Choroid plexus epithelial cell (primary cell): ENCODE measurements at places on chromosomes 11 and 22.

GRCh38 chr11:6249770-6250555 is 9.7 kb upstream of the CCKBR start:
- DNase-seq: peak; percentile 68

DNA sequence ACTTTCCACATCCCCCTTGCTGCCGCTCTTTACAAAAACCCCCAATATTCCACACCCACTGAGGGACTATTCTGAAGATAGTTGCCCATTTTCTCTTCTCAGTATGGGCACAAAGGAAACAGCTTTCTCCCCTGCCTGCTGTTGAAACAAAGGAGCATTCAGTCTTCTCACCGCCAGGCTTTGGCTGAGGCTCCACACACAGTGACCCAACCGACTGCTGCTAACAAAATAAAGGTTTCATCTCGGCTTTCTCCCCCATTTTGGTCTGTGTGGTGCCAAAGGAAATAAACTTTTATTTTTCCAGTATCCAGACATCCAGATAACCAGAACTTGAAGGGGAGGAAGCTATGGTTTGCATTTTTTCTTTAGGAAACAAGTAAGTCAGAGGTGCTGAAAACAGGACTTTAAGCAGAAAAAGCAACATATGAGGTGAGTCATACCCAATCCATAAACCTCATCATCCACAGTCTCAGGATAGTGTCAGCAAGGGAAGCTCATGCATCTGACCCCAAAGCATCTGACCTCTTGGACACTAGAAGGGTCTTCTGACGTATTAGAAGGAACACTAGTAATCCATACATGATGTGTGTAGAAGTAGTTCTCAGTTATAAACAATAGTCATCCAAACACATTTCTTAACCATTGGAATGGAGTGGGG is 6.4 kb downstream of the CLMP start:
- peak; percentile 89 for DNase-seq

DNA sequence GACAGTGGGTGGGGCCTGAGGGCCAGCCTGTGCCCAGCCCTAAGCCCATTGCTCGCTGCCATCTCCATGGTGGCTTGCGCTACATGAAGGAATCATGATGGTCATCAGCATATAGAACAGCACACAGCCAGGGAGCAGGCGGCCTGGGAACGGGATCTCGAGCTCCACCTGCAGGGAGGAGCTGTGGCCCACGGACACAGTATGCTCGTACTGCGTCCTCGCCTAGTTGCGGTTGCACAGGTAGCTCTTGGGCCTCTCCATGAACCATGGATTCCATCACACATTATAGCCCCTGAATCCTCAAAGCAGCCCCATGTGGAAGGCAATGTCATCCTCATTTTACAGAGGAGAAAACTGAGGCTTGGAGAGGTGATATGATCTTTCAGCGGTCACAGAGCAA is 15.1 kb downstream of the SEC14L4 start:
- DNase-seq: peak; percentile 4

DNA sequence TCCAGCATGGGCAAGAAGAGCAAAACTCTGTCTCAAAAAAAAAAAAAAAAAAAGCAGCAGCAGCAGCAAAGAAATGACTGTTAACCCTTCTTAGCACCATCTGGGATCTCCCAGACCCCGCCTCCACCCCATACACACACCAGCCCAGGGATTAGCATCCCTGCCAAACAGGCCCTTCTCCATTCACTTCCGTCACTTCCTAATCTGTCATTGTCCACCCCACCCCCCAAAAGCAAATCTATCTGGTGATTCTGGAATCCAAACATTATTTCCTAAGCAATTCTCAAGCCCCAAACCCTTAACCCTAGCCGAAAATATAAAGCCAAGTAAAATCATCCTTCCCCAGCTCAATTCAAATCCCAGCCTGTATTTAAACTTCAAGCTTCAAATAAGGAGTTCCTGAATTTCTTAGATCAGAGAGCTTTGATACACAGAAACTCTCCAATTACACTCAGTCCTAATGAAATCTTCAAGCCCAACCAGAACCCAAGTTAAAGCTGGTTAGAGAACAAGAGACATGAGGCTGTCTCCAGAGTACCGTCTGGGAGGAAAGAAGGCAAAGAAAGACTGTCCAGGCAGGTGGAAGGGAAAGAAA is 6.0 kb upstream of the AHNAK start:
- DNase-seq: no peak

DNA sequence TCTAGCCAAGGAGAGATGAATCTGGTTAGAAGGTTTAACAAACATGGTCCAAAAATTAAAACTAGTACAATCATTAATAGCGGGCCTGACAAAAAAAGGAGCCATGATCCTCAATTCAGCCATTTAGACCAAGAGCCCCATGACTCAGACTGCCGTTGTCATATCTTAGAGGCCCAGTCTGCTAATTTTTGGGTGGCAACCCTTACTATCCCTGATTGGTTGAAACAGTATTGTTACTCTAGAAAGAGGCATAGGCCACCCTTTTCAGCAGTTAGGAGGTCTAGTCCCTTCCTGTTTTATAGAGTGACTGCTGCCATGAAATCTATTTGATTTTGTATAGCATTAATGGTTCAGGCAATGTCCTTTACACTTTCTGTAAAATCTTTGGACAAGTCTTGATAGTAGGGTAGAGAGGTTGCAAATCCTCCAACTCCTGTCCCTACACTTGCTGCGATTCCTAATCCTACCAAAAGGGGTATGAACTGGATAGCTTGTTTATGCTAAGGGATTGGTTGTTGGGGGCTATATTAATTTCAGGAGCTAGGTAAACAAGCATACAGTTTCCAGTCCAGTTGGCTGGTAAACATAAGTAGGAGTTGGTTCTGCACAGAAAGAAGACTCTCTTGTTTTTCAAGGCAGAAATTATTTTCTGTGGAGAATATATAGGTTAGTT is 1056.3 kb upstream of the CNTN5 start:
- no peak for DNase-seq

DNA sequence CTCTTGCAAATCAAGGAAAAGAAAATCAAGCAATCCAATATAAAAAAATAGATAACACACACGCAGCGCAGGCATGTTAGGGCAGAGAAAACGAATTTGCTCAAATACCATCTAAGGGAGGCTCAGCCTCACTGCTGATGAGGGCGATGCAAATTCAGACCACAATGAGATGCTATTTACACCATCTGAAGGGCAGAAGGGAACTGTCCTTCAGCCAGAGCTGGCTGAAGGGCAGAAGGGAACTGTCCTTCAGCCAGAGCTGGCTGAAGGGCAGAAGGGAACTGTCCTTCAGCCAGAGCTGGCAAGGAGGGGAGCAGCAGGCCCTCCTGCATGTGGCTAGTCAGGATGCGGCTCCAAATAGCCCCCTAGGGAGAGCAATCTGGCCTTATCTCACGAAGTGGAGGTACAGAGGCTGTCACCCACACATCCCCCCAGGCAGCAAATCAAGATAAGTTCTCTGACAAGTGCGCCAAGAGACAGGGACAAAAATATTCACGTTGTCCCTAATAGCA is 7.6 kb upstream of the SLC39A13 start:
- peak; percentile 34 for DNase-seq

GRCh38 chr11:134357545-134357839 is 25.7 kb downstream of the GLB1L2 start:
- DNase-seq: no peak

DNA sequence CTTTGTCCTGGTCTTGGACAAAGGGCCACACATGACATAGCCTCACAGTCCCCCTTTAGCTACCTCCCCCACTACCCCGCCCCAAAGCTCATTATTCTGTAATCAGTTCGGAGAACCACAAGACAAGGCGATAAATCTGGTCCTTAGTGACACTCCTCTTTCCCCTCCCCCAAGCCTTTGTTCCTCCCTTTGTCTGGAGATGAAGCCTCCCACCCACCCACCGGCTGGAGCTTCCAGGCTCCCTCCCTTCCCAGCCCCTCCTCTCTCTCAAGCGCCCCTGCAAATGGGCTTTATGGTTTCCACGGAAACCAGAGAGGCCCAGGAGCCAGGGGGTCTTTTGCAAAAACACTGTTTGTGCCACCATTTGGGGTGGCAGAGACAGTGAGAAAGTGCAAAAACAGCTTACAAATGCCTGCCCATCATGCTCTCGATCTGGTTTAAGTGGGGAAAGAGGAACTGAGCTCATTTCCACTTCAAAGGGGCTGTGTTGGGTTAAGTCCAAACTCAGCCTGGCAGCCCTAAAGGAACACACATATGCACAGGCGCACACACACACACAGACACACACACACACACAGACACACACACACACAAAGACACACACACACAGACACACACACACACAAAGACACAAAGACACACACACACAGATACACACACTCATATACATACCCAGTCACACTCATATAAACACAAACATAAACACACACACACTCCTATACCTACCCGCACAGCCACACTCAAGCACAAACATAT is 23.5 kb downstream of the APLNR start:
- DNase-seq: no peak

DNA sequence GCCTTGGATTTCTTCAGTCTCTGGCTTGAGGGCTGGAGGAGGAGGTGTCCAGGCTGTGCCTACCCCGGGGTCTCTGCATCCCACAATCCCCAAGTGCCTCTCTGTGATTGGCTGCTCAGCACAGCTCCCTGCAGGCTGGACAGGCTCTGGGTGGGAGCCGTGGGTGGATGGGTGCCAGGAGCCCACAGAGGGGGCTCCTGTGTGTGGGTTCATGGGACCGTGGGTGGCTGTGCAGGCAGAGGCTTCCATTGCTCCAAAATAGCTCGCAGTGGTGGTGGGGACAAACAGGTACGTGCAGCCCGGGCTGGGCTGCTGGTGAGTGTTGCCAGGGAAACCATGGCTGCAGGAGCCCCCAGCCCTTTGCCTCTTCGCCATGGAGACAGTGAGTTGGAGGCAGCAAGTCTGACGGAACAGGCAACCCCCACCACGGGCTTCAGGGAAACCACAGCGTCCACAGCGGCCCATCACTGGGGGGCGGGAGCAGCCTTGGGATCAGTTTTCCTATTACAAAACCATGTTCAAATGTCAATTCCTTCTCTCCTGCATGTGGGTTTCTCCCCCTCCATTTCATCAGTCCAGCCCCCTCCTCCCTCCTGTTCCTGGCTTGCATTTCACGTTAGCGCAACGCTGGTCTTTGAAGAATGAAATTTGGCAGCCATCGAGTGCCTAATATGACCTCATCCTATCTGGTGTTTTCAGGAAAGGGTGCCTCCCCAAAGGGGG is 155.2 kb downstream of the TRIM29 start:
- DNase-seq: no peak

DNA sequence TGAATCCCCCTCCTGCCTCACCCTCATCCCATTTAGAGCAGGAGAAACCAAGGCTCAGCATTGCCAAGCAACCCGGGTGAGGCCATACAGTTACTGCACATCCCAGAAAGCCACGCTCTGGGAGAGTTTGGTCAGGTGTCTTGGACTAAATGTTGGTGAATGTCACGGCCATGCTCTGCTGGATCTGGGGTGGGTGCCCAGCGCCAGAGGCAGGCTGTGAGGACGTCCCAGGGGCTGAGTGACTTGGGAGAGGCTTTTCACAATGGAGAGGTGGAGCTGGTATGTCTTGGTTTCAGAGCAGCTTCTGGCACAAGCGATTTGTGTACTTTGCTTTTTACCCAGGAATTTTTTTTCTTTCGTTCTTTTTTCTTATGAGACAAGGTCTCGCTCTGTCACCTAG is 6.6 kb downstream of the SERHL2 start:
- DNase-seq: no peak

GRCh38 chr11:87019613-87020271 is 18.0 kb upstream of the TMEM135 start:
- peak; percentile 12 for DNase-seq

GRCh38 chr11:109958131-109958820 is 134.9 kb upstream of the ZC3H12C start:
- no peak for DNase-seq

- DNase-seq: no peak
Observed at GRCh38 chr11:1196516-1197391, 26.1 kb upstream of the MUC5B start.

DNA sequence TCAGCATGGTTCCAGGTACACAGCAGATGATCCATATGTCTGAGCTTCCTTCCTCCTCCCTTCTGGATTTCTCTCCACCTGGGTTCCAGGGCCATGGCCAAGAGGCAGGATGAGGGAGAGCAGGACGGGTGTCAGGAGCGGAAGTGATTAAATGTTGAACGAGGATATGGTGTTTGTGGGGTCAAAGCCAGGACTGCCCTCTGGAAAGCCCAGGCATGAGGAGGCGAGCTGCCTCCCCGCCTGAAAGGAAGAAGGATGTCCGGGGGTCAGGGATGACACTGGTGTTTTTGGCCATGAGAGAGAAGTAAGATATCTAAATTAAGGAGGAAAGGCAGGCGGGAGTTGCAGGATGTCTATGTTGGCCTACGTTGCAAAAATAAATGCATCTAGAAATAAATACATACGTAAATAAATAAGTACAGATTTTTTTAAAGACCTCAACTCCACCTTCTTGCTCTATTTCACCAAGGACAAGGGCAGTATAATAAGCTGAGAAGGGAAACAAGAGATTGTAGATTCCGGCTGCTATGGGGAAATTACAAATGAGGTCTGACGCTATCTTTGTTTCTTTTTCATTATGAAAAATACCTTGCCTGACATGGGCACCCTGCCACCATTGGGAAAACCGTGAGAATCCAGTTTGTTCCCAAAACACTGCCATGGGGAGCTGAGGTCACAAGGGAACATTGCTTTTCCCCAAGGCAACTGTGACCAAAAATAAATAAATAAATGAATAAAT is 27.6 kb upstream of the LIPT2 start:
- no peak for DNase-seq

GRCh38 chr11:70826541-70827335 is 425.6 kb downstream of the SHANK2 start:
- DNase-seq: no peak

DNA sequence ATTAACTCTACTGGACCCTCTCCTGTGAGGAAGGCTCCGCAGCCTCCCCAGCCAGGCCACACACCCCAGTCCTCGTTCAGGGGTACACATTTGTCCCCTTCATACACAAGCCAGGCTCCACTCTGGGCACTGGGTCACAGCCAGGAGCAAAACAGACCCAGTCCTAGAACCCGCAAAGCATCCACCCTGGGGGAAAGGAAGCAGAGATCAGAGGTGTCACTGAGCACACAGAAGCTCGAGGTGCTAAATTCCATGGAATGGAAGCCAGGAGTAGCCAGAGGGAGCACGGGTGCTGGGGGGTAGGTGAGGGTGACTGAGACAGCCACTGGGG is 43.6 kb upstream of the TH start:
- DNase-seq: no peak

DNA sequence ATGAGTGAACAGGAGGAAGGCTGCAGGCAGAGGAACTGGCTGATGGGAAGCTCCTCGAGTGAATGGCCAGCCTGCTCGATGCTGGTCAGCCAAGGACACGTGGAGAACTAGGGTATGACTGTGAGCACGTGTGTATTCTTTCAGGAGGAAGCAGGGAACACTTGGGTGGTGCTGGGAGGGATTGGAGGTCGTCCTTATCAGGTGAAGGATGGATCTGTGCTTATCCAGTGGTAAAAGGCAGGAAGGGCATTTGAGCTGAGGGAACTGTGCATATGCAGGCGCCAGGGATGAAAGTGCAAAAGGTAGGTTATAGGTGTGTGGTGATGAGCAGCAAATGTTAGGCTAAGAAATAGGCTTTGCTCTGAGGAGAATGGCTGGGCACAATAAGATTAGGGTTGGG is 9.7 kb upstream of the SLCO2B1 start:
- no peak for DNase-seq
